ENCODE measurements at places on chromosomes 6 and 20.

- no peak for DNase-seq
Measured at GRCh38 chr6:168526841-168527281, 85.9 kb downstream of the SMOC2 start.

- DNase-seq, result no peak
Measured at GRCh38 chr6:4350567-4351519, 215.5 kb upstream of the ECI2 start.

GRCh38 chr6:88584581-88585275 lies 378.7 kb downstream of the RNGTT start:
- DNase-seq, result no peak

DNA sequence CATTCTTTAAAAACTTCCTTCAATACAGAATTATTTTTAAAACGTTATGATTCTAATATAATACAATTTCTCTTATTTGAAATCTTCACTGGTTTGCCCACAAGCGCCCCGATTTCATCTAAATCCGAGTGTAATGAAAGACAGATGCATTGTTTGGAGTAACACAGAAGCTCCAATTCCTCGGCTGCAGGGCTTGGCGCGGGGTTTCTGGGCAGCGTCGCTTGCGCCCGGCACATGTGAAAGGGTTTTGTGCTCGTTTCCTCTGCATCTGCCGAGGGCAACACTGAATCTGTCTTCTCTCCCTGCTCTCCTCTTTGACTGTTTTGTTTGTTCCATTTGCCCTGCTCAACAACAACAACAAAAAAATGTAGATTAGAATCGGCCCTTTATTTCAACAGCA lies 248.6 kb upstream of the QKI start:
- no peak for DNase-seq

DNA sequence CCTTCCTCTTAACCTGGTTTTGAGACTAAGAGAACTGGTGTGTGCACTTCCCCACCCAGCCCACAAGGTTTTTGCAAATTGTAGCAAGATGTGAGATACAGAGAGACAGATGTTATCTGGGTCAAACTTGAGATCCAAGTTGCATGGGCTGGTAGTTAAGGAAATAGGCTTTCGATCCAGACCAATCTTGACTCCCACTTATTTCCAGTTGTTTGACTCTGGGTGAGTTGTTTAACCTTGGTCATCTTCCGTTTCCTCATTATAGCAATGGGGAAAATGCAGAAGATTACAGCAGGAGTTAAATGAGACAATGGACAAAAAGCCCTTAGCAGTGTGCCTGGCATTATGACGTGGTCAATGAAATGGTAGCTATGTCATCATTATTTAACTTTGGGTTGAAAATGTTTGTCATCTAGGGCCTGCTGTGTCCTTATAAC lies 1.7 kb downstream of the SNX21 start:
- DNase-seq, result no peak

DNA sequence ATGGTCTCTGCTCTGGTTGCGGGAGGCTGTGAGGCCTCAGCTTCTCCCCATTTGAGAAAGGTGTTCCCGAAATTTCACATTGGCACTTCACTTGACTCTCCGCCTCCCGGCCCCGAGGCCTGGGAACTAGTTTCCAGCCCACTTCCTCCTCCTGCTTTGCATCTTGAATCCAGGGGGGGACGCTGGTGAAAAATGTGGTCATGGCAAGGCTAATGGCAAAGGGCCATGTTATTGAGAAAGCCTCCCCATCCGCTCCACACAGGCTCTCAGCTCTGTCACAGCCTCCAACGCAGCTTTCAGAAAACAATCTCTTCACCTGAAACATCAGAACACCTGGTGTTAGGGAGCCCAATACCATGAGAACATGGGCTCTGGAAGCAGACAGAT lies 5.6 kb downstream of the PLAGL2 start:
- DNase-seq, result no peak

Measured in activated CD4-positive, alpha-beta T cell treated with anti-CD3 and anti-CD28 coated beads, Interleukin-2, amount 50 U/mL, for 24 hours (primary cell).